ENCODE measurements at places on chromosomes 2 and 18.

- H3K27ac ChIP-seq: no peak overlapping the region
- H3K4me3 ChIP-seq: no peak overlapping the region
- peaks cover 19% of the 10 kb centered on the region for H3K36me3 ChIP-seq
- peaks cover 10% of the 10 kb centered on the region for H3K4me1 ChIP-seq
- H3K27me3 ChIP-seq: no peaks in the 10 kb centered on the region
Observed at GRCh38 chr2:69514406-69514805, 77.2 kb upstream of the NFU1 start.

DNA sequence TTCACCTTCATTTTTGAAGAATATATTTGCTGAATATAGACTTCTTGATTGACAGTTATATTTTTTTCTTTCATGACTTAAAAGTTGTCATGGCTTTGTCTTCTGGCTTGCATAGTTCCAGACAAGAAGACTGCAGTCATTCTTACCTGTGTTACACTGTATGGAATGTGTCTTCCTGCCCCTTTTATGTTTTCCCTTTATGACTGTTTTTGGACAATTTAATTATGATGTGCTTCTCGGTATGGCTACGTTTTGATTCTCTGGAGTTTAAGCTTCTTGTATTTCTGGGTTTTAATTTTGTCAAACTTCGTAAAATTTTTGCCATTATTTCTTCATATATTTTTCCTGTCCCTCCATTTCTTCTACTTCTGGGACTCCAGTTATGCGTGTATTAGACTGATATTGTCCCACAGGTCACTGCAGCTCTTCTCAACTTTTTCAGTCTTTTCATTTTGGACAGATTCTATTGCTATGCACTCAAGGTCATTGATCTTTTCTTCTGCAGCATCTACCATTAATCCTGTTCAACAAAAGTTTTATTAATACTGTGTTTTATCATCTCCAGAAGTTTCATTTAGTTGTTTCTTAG, 17.1 kb downstream of the MTERF4 start:
- H3K4me1 ChIP-seq: no peaks in the 10 kb centered on the region
- H3K27ac ChIP-seq: no peak overlapping the region
- no peaks in the 10 kb centered on the region for H3K27me3 ChIP-seq
- no peak overlapping the region for H3K4me3 ChIP-seq
- no peak for DNase-seq

GRCh38 chr18:10052871-10053270, 139.1 kb downstream of the VAPA start:
- no peak overlapping the region for H3K27ac ChIP-seq
- no peaks in the 10 kb centered on the region for H3K27me3 ChIP-seq
- H3K36me3 ChIP-seq: no peaks in the 10 kb centered on the region
- no peak overlapping the region for H3K4me3 ChIP-seq

GRCh38 chr2:101509499-101510284, 34.8 kb upstream of the RFX8 start:
- no peak overlapping the region for H3K4me3 ChIP-seq
- no peaks in the 10 kb centered on the region for H3K27me3 ChIP-seq
- no peaks in the 10 kb centered on the region for H3K4me1 ChIP-seq
- no peak for DNase-seq

DNA sequence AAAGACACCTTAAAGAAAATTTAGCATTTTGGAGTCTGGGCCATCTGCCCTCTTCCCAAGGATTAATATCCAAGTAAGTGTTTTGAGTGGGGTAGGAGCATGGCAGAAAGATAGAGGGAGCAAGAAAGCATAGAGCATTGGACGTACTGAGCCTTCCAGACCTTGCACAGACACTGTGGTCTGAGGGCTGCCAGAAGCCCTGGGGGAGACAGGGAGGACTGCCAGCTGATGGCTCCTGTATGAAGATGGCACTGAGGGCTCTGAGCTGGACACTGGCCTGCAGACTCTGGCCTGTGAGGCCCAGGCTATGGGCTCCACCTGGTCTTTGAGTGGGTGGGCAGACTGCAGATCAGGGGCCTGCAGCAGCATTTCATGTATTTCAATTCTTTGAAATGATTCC, 2.9 kb upstream of the PKDCC start:
- DNase-seq: no peak
- no peak overlapping the region for H3K27ac ChIP-seq

- DNase-seq: no peak
- H3K4me1 ChIP-seq: no peaks in the 10 kb centered on the region
- H3K27me3 ChIP-seq: no peaks in the 10 kb centered on the region
- no peak overlapping the region for H3K27ac ChIP-seq
- H3K36me3 ChIP-seq: no peaks in the 10 kb centered on the region
- no peak overlapping the region for H3K4me3 ChIP-seq
Observed at GRCh38 chr2:33498291-33498956, 22.0 kb downstream of the RASGRP3 start.

DNA sequence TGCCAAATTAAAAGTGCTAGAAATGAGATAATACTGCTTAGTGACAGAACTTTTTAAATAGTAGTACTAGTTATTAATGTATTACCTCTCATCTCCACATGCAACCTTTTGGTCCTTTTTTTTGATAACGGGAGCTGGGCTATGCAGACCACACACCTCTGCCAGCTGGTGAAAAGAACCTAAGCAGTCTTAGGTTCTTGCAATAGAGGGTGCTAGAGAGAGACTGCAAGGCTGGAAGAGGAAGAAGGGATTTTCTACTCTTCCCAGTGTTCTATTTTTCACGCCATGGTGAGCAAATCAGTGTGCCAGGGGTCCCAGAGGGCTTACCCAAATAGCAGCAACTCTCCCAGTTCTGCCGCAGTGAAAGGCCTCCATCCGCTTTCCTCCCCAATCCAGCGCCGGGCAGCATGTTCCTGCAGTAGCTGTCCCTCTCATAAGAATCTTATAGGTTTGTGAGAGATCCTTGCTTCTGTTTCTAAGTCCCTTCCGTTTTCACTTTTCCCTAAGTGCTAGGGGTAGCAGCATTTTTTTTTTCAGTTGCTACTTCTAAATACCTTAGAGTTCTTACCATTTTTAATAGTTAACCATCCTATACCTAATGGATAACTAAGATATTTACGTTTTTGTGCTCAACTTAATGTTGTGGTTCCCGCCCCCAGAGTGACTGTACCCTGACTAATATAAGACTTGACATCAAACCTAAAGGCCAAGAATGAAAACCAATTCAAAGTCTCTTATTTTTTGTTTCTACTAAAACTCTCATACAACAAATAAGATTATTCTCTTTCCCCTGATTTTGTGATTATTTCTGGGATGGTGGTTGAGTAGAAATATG, 69.4 kb upstream of the UBE2E3 start:
- H3K4me1 ChIP-seq: peaks cover 5% of the 10 kb centered on the region
- no peak overlapping the region for H3K4me3 ChIP-seq
- no peaks in the 10 kb centered on the region for H3K27me3 ChIP-seq
- no peaks in the 10 kb centered on the region for H3K36me3 ChIP-seq

- no peak overlapping the region for H3K27ac ChIP-seq
- H3K36me3 ChIP-seq: no peaks in the 10 kb centered on the region
- no peak for DNase-seq
- H3K4me3 ChIP-seq: no peak overlapping the region
- no peaks in the 10 kb centered on the region for H3K4me1 ChIP-seq
Observed at GRCh38 chr2:23036629-23037028, 348.4 kb upstream of the KLHL29 start.

DNA sequence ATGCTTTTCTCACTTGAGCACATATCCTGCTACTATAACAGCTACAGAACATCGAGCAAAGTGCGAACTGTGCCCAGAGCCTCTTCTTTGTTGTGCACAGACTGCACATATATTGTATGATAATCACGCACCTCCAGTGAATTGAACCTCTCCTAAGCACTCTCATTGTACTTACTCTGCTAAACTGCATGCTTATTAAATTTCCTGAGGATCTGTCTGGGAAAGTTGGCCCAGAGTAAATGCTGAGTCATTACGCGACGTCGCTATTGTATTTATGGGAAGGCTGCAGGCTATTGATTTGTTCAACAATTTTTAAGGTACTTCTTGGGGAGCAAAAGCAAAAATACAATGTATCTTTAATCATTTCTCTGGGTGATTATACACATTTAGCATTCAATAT, 399.6 kb upstream of the DSEL start:
- no peak for DNase-seq
- H3K4me3 ChIP-seq: no peak overlapping the region
- no peaks in the 10 kb centered on the region for H3K4me1 ChIP-seq
- H3K36me3 ChIP-seq: no peaks in the 10 kb centered on the region
- H3K27me3 ChIP-seq: no peaks in the 10 kb centered on the region

GRCh38 chr2:149075853-149076252, 37.4 kb downstream of the LYPD6B start:
- peaks cover 17% of the 10 kb centered on the region for H3K4me1 ChIP-seq
- no peak overlapping the region for H3K4me3 ChIP-seq
- DNase-seq: no peak
- peaks cover 1% of the 10 kb centered on the region for H3K36me3 ChIP-seq
- no peaks in the 10 kb centered on the region for H3K27me3 ChIP-seq

- peaks cover 23% of the 10 kb centered on the region for H3K4me1 ChIP-seq
- H3K27ac ChIP-seq: no peak overlapping the region
- H3K27me3 ChIP-seq: no peaks in the 10 kb centered on the region
- DNase-seq: no peak
- peaks cover 3% of the 10 kb centered on the region for H3K36me3 ChIP-seq
- H3K4me3 ChIP-seq: no peak overlapping the region
Observed at GRCh38 chr2:63610525-63610924, 21.8 kb downstream of the MDH1 start.
